ENCODE measurements at places on chromosomes 11 and 22.

- DNase-seq: peak; percentile 90
Observed at GRCh38 chr11:22625448-22626287, at the start of gene FANCF. TSS of gene FANCF (minus strand) at chr11:22625823. CDS start at chr11:22625810, 13 bp downstream.

DNA sequence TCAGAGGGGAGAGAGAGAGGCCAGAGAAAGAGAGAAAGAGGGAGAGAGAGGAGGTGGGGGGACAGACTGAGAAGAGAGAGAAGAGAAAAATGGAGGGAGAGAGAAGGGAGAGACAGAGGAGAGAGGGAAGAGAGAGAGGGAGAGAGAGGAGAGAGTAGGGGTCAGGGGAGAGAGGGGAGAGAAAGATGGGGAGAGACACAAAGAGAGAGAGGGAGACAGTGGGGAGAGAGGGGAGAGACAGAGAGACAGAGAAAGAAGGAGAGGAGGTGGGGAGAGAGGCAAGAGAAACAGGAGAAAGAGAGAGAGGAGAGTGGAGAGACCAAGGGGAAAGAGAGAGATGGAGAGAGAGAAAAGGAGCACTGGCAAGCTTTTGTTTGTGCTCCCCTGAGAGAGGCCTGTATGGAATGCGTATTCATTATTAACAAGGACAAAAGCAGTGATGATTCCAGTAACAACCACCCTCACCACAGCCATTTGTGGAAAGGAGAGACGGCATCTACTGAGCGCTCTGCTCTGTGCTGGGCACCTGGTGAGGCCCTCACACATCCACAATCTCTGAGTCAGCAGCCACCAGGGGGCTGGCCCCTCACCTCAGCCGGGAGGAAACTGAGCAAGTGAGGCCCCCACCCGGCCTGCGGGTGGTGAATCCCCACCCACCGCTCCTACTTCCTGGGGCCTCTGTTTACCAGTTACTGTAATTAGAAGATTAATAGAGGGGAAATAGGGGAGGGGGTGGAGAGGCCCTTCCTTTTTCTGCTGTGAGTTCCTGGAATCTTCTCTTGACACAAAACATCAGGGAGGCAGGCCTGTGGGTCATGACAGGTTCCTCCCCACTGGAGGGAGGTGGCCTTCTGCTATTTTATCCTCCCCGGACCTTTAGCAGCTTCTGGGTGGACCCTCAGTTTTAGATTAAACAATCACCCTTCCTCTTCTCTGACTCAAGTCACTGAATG is 14.6 kb upstream of the MIAT start:
- DNase-seq: peak; percentile 87

GRCh38 chr11:122652495-122652894 is 3.0 kb upstream of the UBASH3B start:
- no peak for DNase-seq

DNA sequence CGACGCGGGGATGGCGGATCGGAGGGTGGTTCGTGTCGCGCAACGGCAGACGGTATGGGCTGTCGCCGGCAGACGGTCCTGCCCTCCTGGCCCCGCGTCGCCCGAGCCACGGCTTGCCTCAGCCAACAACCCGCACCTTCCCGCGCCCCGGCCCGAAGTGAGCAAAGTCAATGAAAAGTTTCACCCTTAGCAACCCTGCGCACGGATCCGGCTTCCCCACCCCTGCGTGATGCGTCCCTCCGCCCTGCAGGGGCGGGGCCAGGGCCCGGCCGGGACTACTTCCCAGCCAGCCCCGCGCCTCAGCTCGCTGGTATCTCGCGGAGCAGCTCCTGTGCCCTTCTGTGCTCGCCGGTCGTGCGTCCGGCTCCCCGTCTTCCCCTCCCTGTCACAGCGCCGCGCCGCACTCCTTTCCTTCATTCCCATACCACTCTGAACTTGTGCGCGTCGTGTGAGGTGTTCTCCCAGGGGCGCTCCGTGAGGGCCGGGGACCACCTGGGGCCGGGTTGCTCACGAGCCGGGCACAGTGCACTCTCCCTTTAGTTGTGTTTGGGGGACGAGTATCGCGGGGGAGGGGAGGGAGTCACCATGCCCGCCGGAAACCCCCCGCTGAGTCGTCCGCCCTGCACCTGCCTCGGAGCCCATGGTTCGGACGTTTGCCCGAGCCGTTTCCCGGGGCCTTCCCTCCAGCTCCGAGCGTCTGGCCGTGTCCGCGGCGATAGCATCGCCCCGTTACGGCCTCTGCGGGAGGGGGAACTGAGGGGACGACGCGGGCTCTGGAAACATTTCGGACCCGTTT is at the start of gene TOB2:
Gene TOB2 (minus strand): TSS at position 163 of the 796 bp plus-strand sequence. CDS start 9,456 bp downstream, outside the sequence.
- peak; percentile 94 for DNase-seq

- DNase-seq: no peak
Observed at GRCh38 chr22:27084130-27084529, 426.7 kb downstream of the MIAT start.

- DNase-seq: no peak
Observed at GRCh38 chr11:104830080-104830479, 68.2 kb downstream of the CASP12 start.

DNA sequence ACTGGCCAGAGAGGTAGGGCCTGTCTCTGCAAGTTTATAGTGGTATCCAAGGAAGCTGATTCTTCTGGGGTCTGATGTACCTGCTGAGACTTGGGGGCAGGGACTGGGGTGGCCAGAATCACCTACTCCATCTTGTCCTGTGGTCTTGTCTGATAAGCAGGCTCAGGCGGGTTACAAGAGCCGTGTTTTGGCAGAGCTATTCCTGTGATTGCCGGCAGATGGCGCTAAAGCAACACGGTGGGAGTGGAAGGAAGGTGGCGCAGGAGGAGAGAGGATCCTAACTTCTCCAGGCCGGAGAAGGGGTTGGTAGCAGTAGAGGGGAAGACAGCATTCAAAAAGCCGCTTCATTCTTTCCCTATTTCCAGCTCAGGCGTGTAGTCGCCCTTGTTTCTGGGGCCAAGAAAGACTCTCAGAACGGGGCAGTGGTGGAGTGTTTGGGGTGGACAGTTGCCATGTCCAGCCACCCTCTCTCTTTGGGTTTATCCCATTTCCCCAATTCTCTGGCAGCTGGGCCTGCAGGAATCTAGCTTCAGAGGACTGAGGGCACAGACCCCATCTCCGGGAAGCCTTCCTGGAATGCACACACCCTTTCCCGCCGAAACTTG is 15.1 kb downstream of the CHRM1 start:
- peak; percentile 80 for DNase-seq

- DNase-seq: peak; percentile 47
Observed at GRCh38 chr11:45371251-45372115, 85.3 kb upstream of the SYT13 start.

- DNase-seq: no peak
Observed at GRCh38 chr11:67120881-67121710, 2.0 kb downstream of the KDM2A start.

- DNase-seq: no peak
Observed at GRCh38 chr11:131868629-131869507, 498.5 kb downstream of the NTM start.

DNA sequence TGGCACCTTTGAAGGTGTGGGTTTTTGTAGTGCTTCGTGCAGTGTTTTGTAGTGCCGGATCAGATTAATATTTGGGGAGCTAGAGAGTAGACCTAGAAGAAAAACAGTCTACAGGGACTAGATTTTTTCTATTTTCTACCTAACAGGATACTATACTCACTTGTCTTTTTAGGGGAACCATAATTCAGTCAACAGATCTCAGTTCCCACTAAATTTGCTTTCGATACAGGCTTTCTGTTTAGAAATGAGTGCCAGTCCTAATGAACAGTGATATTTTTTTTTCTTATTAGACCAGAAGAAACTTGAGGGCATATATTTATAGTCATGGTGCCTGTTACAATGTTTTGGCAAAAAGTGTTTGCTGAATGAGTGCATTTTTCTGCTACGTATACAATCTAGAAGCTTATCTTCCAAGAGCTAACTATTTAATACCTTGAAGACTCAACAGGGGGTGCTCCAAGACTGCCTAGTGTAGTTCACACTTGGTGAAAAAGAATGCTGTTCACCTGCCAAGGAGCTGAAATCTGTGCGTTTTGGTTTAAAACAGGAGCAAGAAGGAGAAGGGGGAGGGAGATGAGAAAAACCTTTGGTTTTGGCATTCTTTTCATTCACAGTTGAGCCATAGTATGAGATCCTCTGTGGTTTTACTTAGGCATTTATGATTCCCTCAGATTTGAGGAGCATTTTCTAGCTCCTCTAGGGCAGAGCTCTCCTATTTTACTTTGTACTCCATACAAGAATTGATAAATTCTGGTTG is 44.9 kb upstream of the VSTM5 start:
- DNase-seq: no peak

DNA sequence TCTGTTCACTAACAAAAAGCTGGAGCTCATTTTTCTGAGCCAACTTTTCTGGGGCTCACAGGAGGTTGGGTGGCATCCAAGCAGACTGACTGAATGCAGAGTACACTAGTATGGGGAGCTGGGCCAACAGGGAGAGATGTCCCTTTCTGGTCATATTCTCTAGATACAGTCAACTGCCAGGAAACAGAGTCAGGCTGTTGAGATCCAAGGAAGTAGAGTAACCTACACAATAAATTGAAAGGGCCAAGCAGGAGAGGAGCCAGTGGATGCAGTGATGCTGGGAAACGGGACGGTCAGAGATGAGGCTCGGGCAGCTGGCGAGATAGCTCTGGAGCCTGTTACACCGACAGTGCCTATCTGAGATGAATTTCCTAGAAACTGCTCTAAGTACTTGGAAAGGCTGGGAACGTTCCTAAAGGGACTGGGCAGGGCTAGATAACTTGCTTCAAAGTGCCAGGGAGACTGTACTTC is 71.1 kb downstream of the LARGE2 start:
- DNase-seq: no peak

- no peak for DNase-seq
Observed at GRCh38 chr11:118238929-118239328, 13.2 kb downstream of the MPZL3 start.

DNA sequence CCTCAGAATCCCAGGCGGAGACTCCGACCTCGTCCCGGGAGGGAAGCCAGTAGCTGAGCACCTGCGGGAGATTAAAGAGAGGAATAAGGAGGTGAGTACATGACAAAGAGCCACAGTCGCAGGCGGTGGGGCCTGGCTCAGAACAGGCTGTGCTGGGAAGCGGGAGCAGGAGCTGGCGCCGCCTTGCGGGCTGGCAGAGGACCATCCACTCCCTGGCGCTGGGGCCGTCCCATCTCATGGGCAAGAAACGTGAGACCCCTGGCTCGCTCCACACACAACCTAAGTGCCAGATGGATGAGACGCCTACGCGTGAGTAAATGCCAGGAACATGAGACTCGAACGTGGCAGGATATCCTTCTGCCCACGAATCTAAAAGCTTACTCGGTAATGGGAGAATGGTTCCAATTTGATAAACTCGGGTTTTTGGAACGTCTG is 6.3 kb downstream of the CEND1 start:
- no peak for DNase-seq

- no peak for DNase-seq
Observed at GRCh38 chr11:32018672-32019071, 72.2 kb upstream of the RCN1 start.

DNA sequence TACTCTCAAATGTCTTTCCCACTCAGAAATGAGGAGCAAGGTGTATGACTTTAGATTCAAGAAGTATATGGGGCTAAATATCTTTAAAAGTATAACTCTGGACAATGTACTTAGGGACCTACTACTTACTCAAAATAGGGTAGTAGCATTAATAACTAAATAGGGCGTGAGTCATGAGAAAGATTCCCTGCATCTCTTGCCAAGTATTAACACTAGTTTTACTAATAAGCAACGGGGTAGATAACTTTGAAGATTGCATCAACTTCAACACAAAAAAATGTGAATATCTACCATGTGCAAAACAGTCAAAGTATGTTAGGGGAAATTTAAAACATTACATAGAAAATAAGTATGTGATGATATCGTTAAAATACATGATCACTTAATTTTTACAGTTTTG is 99.6 kb downstream of the PGR start:
- no peak for DNase-seq

DNA sequence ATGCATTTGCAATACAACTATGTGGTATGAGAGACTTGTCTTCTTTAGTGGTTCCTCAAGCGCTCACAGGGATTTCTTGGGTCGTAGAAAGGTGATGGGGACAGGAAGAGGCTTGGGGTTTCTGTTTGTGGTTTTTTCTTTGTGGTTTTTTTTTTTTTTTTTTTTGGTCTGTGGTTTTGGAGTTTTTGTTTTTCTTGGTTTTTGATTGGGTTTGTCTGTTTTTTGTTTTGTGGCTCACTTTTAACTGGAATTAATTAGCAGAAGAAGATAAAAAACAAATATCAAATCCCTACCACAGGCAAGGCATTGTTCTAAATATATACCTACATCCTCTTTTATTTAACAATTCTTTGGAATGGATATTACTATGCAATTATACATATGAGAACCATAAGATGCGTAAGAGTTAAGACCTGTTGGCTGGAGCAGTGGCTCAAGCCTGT is 5.5 kb downstream of the TTC28 start:
- DNase-seq: no peak

- DNase-seq: no peak
Observed at GRCh38 chr11:7268758-7269157, 17.1 kb downstream of the SYT9 start.

DNA sequence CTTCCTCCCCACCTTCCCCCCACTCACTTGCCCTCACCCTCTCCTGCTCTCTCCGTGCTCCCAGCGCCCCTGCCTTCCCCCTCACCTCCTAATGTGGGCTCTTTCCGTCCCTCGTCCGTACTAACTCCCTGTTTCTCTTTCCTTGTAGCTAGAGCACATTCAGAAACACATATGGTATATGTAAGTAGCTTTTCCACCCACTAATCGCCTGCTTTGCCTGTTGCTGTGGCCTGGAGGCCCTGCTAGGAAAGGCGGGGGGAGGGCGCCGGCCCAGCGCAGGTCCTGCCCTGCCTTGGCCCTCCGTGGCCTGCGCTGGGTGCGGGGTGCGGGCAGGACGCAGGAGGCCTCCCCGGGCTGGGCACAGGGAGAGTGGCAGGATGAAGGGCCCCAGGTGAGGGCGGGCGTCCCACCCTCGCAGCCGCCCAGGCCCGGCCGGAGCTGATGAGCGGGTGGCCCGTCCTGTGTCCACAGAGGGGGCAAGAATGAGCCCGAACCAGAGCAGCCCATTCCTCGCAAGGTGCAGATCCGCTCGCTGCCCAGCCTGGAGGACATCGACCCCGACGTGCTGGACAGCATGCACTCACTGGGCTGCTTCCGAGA is 41.7 kb downstream of the MOB2 start:
- DNase-seq: no peak

DNA sequence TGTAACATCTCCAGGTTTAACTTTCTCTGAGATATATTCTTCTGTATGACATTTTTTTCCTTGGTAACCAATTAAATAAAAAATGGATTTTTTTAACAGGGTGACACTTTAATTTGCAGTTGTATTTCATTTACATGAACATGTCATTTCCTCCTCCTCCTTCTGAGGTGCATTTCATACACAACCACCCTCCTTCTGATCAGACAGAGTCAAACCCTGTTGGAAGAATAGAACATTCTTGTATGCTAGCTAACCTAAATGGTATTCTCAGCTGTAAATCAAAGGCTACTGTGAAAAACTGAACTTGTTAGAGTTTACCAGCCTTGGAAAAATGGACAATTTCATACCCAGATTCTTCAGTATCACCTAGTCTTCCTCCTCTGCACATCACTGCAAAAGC is 52.7 kb upstream of the CHRM4 start:
- DNase-seq: no peak

- DNase-seq: no peak
Observed at GRCh38 chr11:13889552-13890249, 72.8 kb upstream of the SPON1 start.
